Left kidney (tissue), 8 donors: ENCODE measurements at places on chromosomes 6 and 20.

GRCh38 chr6:106149472-106150069, 63.4 kb downstream of the PRDM1 start:
- no peak for DNase-seq

GRCh38 chr20:40628877-40629276, 60.2 kb downstream of the MAFB start:
- DNase-seq: no peak

DNA sequence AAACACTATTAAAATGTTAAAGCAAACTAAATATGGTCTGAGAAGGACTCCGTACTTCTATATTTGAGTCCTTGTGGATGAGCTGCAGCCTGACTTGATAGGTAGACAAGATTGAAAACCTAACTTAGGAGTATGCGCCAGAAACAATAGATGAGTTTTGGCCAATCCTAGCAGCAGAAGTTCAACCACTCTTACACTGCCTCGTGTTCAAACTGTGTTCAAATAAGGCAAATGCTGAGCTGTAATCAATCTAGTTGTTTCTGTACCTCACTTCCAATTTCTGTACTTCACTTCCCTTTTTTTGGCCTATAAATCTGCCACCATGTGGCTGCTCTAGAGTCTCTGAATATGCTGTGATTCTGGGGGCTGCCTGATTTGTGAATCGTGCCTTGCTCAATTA, 13.2 kb upstream of the SERINC1 start:
- no peak for DNase-seq

DNA sequence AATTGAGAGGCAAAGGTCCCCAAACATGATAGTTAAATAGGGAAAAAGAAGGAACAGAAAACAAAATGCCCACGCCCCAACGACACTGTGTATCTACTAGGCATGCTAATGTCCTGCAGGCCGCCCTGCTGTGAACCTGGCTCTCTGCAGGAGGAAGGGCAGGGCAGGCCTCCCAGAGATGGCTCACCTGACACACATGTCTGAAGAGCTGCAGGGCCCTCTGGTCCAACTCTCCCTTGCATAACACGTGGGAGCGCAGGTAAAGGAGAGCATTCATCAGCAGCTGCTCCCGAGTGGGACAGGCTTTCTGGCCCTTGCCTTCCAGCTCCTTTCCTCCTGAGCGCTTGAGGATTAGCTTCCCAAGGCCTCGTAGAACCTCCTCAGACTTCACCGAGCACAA, 53.7 kb upstream of the LYRM2 start:
- no peak for DNase-seq

GRCh38 chr6:6332811-6333244, 12.4 kb upstream of the F13A1 start:
- no peak for DNase-seq

GRCh38 chr6:10535193-10535592, 14.0 kb downstream of the GCNT2 start:
- DNase-seq: no peak

DNA sequence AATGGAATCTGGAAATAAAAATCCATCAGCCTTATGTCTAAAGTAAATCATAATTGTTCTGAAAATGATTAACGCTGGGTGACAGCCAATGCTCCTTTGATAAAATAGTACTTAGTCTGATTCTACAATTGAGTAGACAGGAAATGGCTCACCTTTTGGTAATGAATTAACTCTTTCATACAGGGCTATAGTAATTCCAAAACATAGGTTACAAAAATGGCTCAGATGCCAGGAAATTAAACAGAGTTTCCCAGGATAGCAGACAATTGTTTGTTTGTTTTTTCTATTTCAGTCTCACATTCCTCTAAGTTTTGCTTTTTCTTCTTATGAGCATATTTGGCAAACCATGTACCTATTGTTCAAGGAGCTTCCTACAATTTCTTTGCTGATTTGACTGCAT, 257.2 kb upstream of the EPHA7 start:
- no peak for DNase-seq

DNA sequence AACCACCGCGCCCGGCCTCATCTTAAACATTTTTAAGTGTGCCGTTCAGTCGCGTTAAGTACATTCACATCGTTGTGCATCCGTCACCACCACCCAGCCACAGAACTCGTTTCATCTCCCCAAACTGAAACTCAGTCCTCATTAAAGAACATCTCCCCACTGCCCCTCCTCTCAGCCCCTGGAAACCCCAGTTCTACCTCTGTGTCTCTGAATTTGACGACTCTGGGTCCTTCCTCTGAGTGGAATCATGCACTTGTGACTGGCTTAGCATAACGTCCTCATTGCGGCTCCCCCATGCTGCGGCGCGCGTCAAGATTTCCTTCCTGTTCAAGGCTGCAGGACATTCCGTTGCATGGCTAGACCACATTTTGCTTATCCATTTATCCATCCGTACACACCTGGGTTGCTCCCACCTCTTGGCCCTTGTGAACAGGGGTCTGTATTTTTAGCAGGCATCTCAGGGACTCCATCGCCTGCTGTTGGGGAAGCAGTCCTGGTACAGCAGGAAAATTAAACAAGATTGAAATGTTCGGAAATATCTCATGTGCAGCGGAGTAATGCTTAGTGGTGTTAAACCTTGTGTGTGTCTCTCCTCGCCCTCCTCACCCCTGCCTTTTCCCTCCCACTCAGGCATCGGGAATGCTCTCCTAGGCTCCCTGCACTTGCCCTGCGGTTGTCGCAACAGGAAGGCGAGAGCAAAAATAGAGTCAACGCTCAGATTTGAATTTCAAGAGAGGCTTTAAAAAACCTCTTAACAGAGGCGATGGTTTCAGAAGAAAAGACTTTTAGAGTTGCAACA, 127.9 kb downstream of the PXDC1 start:
- DNase-seq: peak; percentile 49

GRCh38 chr6:42204768-42205282, 10.1 kb upstream of the GUCA1B start:
- DNase-seq: no peak

GRCh38 chr6:52749556-52750152, 13.6 kb downstream of the GSTA2 start:
- no peak for DNase-seq

GRCh38 chr20:24116611-24117010, 128.0 kb upstream of the GGTLC1 start:
- DNase-seq: no peak

GRCh38 chr20:5621305-5621704, 128.9 kb upstream of the SHLD1 start:
- DNase-seq: no peak
